ENCODE measurements at places on chromosomes 6 and 20. TPM values are rescaled to one million over a fixed set of nuclear protein-coding genes. Genes with fewer than 3 reads are reported as not detected.

DNA sequence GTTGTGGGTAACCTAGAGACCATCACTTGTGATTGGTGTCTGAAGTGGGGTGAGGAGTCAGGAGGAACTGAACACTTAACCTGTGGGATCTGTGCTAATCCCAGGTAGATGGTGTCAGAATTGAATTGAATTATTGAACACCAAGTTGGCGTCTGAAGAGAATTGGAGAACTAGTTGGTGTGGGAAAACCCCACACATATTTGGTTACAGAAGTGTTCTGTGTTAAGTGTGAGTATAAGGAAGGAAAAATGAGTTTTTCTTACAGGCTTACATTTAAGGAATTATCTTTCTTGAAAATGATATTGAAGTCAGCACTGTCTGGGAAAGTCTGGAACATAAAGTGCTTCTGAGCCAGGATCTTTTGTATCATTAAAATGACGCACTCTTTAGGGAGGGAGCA lies 182.9 kb upstream of the ECI2 start:
- no peak overlapping the region for H3K27ac ChIP-seq
- no peaks in the 10 kb centered on the region for H3K4me1 ChIP-seq
- H3K4me3 ChIP-seq = no peak overlapping the region
- no peaks in the 10 kb centered on the region for H3K36me3 ChIP-seq

The AHCY gene
- 154 TPM for total RNA-seq

The MEP1A gene
- not detected for total RNA-seq

The TMEM14C gene
- 67.7 TPM for total RNA-seq

The NOX3 gene
- total RNA-seq = not detected

- H3K4me3 ChIP-seq = no peak overlapping the region
- no peak for DNase-seq
- H3K36me3 ChIP-seq = peaks cover 33% of the 10 kb centered on the region
- no peak overlapping the region for H3K27ac ChIP-seq
Observed at GRCh38 chr6:44428682-44429081, 41.2 kb downstream of the CDC5L start.

The NKAIN2 gene
- not detected for total RNA-seq

GRCh38 chr6:144901412-144901811 lies 616.3 kb downstream of the UTRN start:
- no peak overlapping the region for H3K4me3 ChIP-seq
- H3K27me3 ChIP-seq = peaks cover 27% of the 10 kb centered on the region
- DNase-seq = no peak
- H3K4me1 ChIP-seq = no peaks in the 10 kb centered on the region

GRCh38 chr6:83247471-83247870 lies 54.3 kb downstream of the RWDD2A start:
- no peaks in the 10 kb centered on the region for H3K4me1 ChIP-seq
- H3K27ac ChIP-seq = no peak overlapping the region
- H3K4me3 ChIP-seq = no peak overlapping the region
- H3K36me3 ChIP-seq = no peaks in the 10 kb centered on the region

The SNPH gene
- 1.8 TPM for total RNA-seq

The NCOA6 gene
- total RNA-seq = 26.8 TPM

The KCNK15 gene
- 0.76 TPM for total RNA-seq

Data from activated CD4-positive, alpha-beta T cell treated with anti-CD3 and anti-CD28 coated beads, Interleukin-2, amount 10 ng/mL, durations not matched to agents 24 days and 14 days (primary cell).